ENCODE measurements at places on chromosomes 3 and 15.

DNA sequence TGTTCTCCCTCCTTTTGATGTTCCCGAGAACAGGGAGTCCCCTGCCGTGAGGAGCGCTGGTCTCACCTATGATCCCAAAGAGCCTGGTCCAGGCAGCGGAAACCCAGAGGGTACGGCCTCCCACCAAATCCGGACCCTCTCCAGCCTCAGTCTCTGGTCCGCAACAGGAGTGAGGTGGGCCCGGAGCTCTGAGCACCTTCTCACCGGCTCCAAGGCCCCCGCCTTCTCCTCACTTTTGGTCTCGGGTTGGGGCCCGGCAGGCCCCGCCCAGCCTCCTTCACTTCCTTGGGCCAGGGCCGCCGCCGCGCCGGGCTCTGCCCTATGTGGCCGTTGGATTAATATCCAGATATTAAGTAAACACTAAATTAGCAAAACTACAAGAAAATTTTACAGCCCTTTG, 5.7 kb upstream of the SKOR1 start:
- no peak for DNase-seq

GRCh38 chr3:187290503-187290902, 1.0 kb downstream of the MASP1 start:
- DNase-seq: peak; percentile 61

GRCh38 chr3:119937229-119937628, 155.3 kb downstream of the NR1I2 start:
- peak; percentile 1 for DNase-seq

GRCh38 chr3:123261666-123262065, 59.9 kb downstream of the SEC22A start:
- no peak for DNase-seq

GRCh38 chr3:54273791-54274190, 151.4 kb downstream of the CACNA2D3 start:
- no peak for DNase-seq

DNA sequence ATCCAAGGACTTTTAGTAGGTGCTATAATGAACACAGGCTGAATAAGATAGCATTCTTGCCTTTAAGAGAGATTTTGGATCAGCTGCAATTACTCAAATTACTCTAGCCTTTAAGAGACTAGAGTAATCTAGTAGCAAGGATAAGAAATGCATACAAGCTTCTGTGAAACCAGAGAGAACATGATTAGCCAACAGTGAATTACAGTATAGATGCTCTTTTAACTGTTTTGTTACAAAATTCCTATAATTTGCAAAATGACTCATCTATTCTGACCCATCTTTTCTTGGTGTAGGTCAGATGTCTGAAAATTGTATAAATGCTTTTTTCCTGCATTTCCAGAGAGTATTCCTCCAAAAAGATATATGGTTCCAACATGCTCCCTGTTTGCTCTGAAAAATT, 66.9 kb downstream of the CEP63 start:
- no peak for DNase-seq

DNA sequence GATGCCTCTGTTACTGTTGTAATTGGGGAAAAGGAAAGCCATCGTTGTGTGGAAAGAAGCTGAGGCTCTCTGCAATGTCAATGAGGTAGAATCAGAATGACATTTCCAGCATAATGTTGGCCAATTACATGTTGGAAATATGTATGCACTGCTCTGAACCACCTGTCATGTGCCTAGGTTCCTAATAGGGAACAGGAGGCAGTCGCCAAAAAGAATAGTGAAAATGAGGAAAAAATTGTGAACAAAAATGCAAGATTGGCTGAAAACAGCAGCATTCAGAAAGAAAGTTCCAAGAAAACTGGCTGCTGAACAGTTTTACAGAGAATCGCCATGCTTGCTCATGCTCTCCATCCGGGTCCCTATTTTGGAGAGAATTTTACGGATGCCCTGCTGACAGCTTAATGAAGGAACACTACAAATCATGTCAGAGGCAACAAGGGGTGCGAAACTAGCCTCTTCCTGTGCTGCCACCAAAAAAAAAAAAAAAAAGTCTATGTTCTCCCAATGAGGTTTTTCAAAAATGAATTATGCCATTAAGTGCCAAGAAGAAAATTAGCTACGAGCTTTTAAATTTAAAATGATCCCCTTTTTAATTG, 305.9 kb upstream of the ARRDC4 start:
- DNase-seq: no peak

- DNase-seq: peak; percentile 55
Observed at GRCh38 chr15:39869858-39870515, 50.1 kb downstream of the GPR176 start.

DNA sequence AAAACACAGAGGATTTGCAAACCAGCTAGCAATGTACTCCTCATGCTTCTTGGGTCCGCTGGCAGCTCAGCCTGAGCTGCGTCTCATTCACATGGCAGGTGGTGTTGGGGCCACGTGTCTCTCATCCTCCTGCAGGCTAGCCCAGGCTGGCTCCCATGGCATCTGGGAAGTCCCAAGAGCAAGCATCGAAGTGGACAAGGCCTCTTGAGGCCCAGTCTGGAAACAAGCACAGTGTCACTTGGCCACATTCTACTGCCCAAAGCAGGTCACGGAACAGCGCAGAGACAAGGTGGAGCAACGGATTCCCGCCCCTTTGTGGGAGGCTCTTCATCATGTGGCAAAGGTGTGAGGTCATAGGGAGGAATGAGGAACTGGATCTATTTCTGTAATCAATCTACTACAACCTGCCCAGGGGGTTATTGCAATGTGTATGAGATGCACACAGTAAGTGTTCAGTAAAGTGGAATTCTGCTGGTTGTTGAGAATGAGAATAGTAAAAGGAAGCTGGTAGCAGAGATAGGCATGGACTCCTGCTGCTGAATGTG, 128.3 kb downstream of the TPRA1 start:
- DNase-seq: no peak

DNA sequence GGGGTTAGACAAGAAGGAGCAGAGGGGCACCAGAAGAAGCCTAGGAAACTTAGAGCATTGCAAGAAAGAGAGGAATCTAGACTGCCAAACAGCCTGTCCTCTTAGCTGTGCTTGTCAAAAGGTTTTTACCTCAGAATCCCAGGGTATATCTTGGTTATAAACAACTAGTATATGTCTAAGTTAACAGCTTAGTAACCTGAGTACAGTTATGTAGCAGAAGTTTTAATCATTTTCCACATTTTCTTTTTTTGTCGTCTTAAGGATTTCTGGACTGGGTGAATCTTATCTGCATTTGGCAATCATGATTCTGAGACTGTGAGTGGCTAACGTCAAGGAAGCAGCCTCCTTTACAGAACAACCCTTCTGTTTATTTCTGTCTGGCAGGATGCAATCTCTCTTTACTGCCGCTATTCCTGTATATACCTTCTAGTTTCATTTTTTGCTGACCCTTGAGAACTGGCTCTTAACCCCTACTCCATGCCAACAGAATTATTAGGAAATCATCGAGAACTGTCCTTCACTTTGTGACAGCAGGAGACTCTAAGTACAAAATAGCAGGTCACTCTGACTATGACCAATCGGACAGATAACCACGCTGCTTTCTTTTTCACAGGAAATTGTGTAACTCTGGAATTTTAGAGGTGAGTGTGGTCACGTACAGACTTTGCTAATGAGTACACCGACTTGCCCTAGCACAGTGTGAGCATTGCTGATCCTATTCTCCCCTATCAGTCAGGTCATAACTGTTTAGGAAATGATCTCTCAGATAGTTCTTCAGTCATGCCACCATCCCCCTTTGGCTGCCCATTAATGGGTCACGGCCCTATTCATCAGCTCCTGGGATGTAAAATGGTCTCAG, 3.3 kb upstream of the CP start:
- peak; percentile 77 for DNase-seq

DNA sequence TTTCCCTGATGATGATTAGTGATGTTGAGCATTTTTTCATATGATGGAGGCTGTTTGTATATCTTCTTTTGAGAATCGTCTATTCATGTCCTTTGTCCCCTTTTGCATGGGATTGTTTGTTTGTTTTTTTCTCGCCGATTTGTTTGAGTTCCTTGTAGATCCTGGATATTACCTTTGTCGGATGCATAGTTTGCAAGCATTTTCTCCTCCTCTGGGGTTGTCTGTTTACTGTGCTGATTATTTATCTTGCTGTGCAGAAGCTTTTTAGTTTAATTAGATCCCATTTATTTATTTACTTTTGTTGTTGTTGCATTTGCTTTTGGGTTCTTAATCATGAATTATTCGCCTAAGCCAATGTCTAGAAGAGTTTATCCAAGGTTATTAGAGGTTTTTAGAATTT, 232.8 kb downstream of the XXYLT1 start:
- DNase-seq: no peak

GRCh38 chr3:36823806-36824205, 59.5 kb upstream of the DCLK3 start:
- no peak for DNase-seq

DNA sequence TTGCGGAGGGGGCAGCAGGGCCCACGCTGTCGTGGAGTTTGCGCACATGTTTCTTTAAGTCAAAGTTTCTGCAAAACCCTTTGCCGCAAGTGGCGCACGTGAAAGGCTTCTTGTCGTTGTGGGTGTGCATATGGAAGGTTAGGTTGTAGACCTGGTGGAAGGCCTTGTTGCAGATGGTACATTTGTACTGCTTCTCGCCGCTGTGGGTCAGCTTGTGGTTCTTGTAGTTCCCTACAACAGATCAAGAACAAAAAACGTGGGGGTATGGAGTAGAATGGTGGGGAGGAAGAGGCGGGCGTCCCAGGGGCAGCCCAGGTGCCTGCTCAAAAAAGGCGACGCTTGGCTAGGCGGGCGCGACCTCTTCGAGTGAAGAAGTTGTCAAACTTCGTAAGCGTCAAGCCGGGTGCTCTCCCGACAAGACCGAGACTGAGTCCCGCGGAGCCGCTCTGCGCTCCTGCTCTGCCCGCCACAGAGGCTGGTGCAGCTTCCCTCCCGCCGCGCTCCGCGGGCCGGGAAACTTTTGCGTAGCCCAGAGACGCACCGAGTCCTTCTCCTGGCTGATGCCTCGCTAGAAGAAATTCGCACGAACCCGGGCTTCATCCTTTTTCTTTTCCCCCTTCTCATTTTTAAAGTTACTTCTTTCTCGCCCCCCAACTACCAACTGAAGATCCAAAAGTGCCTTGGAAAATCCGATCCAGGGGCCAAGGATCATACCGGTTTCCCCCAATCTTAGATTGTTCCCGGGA, 3.1 kb downstream of the FEZF2 start:
- DNase-seq: no peak

- DNase-seq: no peak
Observed at GRCh38 chr15:88651971-88652370, 13.2 kb downstream of the ISG20 start.

DNA sequence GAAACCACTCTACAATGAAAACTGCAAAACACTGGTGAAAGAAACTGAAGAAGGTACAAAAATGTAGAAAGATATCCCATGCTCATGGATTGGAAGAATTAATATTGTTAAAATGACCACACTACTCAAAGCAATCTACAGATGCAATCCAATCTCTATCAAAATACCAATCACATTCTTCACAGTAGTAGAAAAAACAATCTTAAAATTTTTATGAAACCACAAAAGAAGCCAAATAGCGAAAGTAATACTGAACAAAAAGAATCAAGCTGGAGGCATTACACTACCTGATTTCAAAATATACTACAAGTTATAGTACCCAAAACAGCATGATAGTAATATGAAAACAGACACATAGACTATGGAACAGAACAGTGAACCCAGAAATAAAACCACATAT, 36.9 kb downstream of the TXNRD3 start:
- peak; percentile 36 for DNase-seq

DNA sequence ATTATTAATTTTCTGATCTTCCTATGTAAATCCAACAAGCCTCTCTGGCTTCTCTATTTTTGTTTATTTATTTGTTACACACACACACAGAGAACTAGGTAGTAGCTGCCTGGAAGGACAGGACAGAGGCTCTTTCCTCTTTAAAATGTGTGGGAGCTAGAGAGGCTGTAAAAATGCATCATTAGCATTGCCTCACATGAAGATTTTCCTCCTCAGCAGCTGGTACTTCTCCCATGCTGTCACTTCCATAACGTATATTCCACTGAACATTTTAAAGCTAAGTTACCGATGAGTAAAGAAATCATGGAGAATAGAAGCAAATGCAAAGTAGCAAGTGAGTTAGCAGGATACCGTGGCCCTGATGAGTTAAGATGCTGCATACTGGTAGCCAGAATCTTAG, 63.9 kb downstream of the IMPG2 start:
- no peak for DNase-seq

DNA sequence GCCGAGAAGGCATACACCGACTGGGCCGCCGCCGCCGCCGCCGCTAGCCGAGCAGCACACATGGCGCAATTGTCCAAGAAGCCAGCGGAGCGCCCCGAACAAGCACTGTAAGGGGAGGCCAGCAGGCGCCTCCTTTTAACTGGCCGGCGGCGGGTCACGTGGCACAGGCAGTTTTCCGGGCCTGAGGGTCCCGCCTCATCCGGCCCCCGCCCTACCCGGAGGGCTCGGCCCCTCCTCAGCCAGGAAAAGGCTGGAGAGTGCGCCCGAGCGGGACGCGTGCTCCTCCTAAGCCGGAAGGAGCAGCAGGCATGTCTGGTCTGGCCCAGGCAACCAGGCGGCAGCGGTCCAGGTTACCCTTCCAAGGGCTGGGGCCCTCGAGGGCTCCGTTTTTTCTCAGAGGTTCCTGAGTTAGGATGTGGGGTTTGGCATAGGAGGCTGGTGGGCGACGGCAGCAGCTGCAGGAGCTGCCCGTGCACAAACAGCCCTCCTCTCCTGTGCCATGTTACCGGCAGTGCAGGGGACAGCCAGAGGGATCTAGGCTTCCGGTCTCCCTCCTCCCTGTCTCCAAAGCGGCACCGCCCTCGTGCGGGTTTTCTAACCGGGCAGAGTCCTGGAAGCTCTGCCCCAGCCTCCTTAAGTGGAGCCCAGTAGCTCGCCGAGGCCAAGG, at the start of gene GPX1:
GPX1 (minus strand) TSS at position 137 of the 667 bp plus-strand sequence; CDS start at position 62, 75 bp downstream.
- DNase-seq: peak; percentile 97

DNA sequence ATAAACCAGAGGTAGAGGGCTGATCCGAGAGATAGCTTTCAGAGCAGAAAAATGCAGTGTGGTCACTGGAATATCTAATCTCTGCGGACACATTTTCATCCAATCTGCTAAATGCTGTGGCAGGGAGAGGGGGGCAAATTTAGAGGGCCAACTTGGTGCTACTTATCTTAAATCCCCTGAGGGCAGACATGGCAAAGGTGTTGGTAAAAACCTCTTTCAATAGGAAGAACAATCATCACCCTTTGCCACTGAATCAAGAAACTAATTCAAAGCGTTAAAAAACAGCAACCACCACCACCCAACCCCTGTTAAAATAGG, 152.9 kb downstream of the MECOM start:
- no peak for DNase-seq

GRCh38 chr3:81744366-81744765, 17.1 kb downstream of the GBE1 start:
- DNase-seq: peak; percentile 97

Data from AG10803 (cell line).